ENCODE measurements at places on chromosomes 3 and 15.

DNA sequence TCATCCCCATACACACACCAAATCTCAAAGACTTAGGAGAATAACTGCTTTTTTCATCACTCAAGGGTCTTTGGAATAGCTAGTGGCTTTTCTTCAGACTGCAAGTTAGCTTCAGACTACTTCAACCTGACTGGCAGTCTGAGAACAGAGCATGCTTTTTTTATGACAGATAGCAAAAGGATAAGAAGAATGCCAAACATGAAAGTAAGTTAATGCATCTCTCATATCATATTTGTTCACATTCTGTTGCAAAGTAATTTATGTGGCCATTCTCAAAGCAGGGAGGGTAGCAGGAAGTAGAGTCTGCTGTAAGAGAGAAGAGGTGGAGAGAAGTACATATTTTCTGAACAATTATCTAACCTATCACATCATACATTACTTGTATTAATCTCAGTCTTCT, 544.4 kb downstream of the ZPLD1 start:
- no peak for DNase-seq

DNA sequence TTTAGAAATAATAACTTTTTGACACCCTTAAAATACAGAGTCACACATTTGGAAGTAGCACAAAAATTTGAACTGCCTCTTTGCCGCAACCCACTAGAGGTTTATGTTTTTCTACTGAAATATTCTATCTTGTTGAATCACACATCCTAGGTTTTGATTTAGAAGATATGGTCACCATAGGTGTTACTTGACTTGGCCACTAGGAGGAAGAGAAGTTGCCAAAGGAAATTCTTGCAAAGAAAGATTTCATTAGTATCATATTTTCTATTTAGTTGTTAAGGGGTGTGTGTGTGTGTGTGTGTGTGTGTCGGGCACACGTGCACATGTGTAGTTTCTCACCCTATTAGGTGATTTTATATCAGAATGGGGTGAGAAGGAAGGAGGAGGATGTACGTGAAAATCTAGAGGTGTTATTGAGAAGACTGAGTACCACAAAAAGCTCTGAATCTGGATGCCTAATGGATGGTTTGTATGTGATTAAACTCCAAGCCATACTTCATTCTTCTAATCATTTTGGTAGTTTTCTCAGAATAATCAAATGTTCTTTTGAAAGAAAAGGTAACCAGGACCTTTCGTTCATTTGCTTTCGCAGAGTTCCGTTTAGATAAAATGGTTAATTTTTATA, 31.5 kb downstream of the ZFAND6 start:
- no peak for DNase-seq

- peak; percentile 53 for DNase-seq
Observed at GRCh38 chr3:38003371-38003816, 12.8 kb downstream of the VILL start.

DNA sequence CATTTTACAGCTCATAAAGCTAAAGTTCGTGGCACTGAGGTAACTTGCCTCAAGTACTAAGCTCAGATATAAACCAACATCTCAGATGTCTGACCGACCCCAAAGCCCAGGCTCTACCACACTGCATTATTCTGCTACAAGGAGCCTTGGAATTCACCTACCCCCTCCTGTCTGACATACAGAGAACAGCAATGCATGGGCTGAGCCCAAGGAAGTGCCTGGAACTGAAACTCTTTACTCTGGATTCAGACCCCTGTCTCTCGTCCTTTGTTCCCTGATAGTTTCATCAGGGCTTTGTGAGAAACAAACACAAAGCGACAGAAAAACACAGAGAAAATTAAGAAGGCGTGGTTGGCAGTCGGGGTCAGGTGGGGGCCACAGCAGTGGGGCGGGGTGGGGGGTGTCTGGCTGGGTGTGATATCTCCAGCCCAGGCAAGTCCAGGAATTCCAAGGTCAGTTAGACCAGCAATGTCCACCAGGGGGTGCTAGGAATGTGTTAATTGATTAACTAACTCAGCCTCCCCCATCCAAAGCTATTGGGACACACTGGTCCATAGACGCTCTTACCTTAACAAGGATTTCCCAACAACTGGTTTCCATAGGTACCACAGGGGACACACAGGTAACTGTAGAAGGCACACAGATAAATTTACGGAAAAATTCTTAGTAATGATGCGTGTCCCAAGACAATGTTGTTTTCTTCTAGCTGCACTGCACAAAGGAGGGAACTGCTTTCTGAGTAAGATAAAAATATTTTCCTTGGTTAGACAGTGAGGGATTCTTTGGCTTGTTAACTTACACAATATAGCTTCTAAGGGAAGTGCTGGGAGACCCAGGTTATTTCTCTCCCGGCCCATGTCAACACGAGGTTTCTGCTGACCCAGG, 18.8 kb upstream of the SSUH2 start:
- peak; percentile 48 for DNase-seq

- DNase-seq = no peak
Observed at GRCh38 chr3:11447584-11448200, 175.5 kb downstream of the ATG7 start.

DNA sequence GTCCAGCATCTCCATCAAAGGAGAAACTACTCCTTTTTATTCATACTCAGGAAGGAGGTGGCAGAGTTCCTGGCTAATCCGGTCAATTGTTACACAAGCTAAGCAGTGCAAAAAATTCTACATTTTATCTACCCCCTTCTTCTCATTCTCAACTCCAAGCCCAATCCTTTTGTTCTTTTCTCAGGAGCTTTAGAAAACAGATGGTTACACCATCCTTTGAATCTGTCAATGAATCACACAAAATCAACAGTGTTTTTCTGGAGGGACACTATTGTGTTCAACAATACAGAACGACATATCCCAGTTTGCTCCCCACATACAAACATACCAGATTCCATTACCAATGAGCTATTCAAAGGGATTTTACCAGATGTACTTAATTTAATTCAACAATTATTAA, 362.1 kb downstream of the MAGI1 start:
- no peak for DNase-seq

DNA sequence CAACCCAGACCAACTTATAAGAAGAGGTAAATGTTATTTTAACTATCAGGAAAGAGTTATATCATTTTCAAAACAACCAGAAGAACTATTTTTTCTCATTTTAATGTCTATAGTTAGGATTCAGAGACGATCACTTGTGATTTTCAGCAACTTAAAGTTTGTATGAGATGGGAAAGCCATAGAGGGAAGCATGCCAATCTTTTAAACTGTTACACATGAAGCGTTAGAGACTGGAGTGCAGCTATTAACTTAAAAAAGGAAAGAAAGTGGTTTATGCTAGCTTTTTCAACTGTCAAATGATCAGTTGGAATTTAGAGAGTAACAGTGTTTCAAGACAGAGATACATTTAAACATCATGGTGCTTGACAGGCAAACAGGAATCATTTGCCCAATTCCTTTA, 91.7 kb upstream of the LPP start:
- no peak for DNase-seq

GRCh38 chr3:72182206-72182605, 397.3 kb upstream of the PROK2 start:
- DNase-seq = no peak

GRCh38 chr15:63072023-63072650, 29.6 kb downstream of the TPM1 start:
- no peak for DNase-seq

GRCh38 chr3:86986671-86987420, 4.1 kb downstream of the VGLL3 start:
- no peak for DNase-seq

DNA sequence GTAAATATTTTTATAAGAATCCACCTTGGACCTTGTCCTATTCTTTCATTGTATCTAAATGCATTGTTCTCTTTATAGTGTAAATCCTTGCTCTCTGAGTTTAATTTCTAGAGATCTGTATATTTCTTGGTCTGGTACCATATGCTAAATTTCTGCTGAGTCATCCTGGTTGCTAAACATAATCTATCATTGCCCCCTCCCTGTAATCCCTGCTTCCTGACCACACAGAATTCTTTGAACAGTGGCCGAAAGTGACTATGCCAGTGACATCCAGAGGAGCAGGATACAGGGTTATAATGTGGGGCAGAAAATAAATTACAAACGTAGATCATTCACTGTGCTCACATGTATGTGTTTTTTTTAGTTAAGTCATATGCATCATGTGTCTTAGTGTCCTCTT, 143.1 kb downstream of the DIPK2A start:
- DNase-seq = no peak

- peak; percentile 22 for DNase-seq
Observed at GRCh38 chr3:155352900-155353490, 59.5 kb upstream of the STRIT1 start.

- no peak for DNase-seq
Observed at GRCh38 chr3:150242220-150242936, 165.7 kb upstream of the TSC22D2 start.

- DNase-seq = no peak
Observed at GRCh38 chr3:13068269-13069010, 4.8 kb downstream of the IQSEC1 start.

- DNase-seq = no peak
Observed at GRCh38 chr3:190697502-190697830, 165.0 kb downstream of the GMNC start.

GRCh38 chr3:61094608-61095007, 156.6 kb downstream of the FHIT start:
- DNase-seq = no peak

- DNase-seq = no peak
Observed at GRCh38 chr15:60766391-60767128, 287.6 kb upstream of the ICE2 start.

GRCh38 chr3:31290046-31290445, 242.7 kb upstream of the STT3B start:
- no peak for DNase-seq

GRCh38 chr3:177307391-177307790, 110.1 kb upstream of the TBL1XR1 start:
- DNase-seq = no peak

GRCh38 chr3:2476996-2477395, 378.3 kb downstream of the CNTN4 start:
- DNase-seq = no peak

GRCh38 chr15:54212635-54213034, 234.4 kb downstream of the UNC13C start:
- DNase-seq = no peak

DNA sequence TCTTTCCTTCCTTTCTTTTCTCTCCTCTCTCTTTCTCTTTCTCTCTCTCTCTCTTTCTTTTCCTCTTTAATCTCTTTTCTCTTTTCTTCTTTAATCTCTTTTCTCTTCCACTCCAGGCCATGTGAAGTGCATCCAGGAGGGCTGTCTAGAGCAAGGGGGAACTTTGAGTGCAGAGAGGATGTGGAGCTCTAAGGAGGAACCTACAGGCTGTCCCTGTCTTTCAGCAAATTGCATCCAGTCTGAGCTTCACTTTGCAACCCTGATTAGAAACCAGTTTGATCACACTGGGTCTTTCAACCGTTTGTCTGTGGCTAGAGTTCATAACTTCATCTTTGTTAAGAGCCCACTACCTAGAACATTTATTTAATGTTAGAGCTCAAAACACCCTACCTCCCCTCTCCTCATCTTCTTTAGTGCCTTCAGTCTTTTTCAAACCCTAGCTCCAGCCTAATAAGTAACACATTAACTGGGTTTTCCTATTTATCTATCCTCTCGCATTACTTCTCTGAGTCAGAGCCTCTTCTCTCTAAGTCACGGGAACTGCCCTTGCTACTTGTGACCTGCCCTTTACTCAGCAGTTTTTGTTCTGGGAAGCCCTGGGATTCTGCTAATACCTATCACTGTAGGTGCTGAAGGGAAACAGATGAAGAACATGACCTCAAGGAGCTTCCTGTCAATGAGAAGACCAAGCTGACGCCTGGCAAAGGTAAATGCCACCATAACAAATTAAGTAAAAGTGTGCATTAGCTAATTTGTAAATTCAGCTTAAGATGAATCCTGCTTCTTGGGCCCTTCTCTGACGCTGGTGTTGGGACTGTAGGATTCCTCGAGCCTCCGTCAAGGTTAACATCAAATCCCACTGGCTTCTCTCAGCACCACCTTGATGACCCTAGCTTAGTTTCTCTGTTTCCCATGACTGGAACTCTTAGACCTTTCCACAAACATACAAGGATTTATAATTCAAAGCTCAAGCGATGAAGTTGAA, at the start of gene GCNT3:
GCNT3 (plus strand) TSS at position 508 of the 985 bp plus-strand sequence. CDS start 6,456 bp downstream, outside the sequence.
- DNase-seq = no peak

GRCh38 chr3:182244222-182244971, 532.7 kb downstream of the SOX2 start:
- DNase-seq = no peak

DNA sequence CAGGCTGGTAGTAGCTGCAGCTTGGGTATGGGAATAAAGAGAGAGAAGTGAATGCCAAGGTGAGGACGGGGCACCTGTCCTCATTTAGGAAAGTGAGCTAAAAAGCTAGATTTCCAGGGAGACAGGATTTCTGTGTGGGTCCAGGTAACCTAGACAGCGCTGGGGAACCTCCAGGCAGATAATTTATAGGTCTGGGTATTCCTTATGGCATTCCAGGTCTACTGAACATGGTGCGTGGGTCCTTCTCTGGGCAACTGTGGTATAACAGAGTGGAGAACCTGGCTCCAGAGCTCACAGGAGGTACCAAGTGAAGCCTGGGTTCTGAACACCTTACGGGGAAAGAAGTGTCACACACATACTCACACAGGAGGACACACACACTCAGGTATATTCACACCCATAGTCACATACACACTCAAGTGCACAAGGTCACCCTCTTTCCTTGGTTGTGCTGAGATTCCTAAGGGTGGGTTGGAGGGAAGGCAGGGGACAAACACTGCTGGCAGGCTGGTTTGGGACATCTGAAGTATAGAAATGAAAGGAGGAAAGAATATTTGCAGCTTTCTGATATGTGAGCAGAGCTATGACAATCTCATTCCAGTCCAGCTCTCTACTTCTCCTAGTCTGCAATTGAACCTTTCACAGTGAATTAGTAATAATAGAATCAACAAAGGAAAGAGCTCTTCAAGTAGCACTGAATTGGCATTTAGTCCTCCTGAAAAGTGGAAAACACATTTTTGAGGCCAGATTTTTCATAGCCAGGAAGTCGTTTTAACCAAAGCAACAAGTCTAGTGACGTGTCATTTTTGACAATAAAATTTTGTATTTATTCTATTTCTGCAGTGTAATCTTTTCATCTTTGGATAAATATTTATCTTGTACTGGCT, 37.4 kb upstream of the ITGA11 start:
- DNase-seq = no peak

DNA sequence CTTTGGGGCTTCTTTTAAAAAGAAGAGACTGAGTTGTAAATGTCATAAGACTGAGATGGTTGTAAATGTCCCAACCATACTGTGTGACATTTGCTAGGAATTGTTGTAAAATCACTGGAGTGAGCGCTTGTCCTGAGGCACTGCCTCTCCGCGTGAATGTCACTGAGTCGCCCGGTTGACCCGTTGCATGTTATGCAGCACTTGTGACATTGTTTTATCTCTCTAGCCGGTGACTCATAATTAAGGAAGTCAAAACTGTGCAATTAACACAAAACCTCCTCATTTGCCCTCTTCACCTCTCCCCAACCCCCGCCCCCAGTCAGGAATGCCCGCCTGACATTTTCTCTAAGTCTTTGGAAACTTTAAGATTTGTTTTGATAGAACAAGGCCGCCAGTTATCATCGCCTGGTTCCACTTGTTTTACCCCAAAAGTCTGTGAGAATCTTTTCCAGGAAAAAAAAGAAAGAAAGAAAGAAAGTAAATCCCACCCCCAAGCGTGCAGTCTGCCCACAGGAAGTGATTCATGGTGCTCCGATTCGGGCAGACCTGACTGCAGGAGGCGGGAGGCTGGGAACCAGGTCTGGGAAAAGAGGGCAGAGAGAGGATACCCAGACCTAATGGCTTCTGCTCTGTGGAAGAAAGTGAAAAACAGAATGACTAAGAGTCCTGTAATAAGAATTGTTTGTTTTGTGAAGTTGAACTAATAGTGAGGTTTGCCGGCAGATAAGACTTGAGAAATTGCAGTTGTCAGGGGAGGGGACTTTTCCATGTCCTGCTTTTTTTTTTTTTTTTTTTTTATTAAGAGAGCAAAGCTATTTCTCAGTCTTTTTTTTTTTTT, 84.8 kb downstream of the SMAD3 start:
- peak; percentile 58 for DNase-seq

All from activated CD4-positive, alpha-beta T cell treated with anti-CD3 and anti-CD28 coated beads, Interleukin-2, amount 50 U/mL, for 16 hours (primary cell).